Colonic mucosa (tissue), 4 donors: ENCODE measurements at places on chromosomes 4 and X. TPM values are rescaled to one million over a fixed set of nuclear protein-coding genes. Genes with fewer than 3 reads are reported as not detected.

GRCh38 chr4:188439641-188440311 is 300.5 kb downstream of the TRIML1 start:
- H3K4me1 ChIP-seq: no peaks in the 10 kb centered on the region
- no peak overlapping the region for H3K27ac ChIP-seq
- no peaks in the 10 kb centered on the region for H3K27me3 ChIP-seq
- H3K36me3 ChIP-seq: no peaks in the 10 kb centered on the region

SPCS3 gene
- total RNA-seq: 116 TPM

GRCh38 chr4:20137176-20137575 is 114.5 kb upstream of the SLIT2 start:
- no peaks in the 10 kb centered on the region for H3K36me3 ChIP-seq
- no peaks in the 10 kb centered on the region for H3K4me1 ChIP-seq
- no peak for DNase-seq
- H3K4me3 ChIP-seq: no peak overlapping the region
- H3K27ac ChIP-seq: no peak overlapping the region
- H3K27me3 ChIP-seq: no peaks in the 10 kb centered on the region

DNA sequence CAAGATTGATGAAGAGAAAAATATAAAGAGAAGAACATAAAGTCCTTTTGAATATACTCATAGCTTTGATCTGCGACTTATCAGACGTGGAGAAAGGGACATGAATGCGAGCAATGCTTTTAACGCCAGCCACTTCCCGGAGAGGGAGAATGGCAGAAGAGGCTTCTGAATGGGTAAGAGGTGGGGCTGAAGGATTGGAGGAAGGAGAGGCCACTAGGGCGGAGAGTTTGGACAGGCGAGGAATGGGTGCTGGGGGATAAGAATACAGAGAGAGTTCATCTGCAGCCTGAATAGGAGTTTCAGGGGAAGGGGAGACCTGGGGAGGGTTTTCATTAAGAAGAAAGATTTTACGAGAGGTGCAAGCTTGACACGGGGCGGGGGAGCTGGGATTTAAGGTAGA is 2534.9 kb downstream of the PCDH7 start:
- no peaks in the 10 kb centered on the region for H3K4me1 ChIP-seq
- no peak overlapping the region for H3K27ac ChIP-seq
- DNase-seq: no peak
- no peaks in the 10 kb centered on the region for H3K36me3 ChIP-seq
- H3K4me3 ChIP-seq: no peak overlapping the region

DNA sequence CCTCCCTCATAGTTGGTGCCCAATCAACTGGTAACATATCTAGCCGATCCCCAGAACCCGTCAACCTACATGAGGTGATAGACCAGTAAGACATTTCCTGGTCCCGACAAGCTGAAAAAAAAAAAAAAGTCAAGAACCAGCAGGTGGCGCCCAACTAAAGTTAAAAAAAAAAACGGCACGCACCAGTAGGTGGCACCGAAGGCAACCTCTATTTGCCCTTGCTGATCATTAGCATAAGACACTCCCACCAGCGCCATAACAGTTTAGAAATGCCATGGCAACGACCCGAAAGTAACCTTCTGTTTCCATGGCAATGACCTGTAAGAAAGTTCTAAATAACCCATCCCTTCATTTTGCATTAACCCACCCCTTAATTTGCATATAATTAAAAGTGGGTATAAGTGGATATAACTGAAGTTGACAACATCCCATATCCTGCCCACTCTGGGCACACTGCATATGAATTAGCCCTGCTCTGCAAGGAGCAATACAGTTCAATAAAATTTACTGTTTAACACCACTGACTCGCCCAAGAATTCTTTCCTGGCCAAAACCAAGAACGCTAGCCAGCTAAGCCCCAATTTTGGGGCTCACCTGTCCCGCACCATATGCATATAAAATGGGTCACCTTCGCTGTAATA is 83.9 kb upstream of the SPANXB1 start:
- H3K4me3 ChIP-seq: no peak overlapping the region
- H3K27me3 ChIP-seq: no peaks in the 10 kb centered on the region
- no peaks in the 10 kb centered on the region for H3K4me1 ChIP-seq
- DNase-seq: no peak

SMIM31 gene
- 21.0 TPM for total RNA-seq

GRCh38 chr4:1584498-1584897 is 99.6 kb downstream of the FAM53A start:
- H3K4me1 ChIP-seq: no peaks in the 10 kb centered on the region
- H3K4me3 ChIP-seq: no peak overlapping the region
- no peak for DNase-seq

NPFFR2 gene
- not detected for total RNA-seq

DNA sequence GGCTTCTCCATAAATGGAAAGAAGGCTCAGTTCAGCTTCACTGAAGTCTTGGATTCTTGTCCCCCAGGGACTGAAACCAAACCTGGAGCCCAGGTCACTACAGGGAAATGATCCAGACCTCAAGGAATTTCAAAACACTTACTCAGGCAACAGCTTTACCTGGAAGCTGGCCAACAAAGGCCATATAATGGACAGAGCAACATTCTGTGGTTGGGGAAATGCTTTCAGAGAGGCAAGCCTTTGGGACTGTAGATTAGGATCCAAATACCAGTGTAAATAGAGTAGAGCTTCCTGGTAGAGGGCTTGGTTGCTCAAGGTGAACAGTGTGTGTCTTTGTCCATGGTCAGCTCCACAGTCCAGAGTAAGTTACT is 57.0 kb upstream of the PROM1 start:
- peak; percentile 89 for DNase-seq
- H3K27me3 ChIP-seq: no peaks in the 10 kb centered on the region
- peak overlapping the region; percentile 68 for H3K27ac ChIP-seq
- H3K36me3 ChIP-seq: no peaks in the 10 kb centered on the region

ANK2 gene
- 4.6 TPM for total RNA-seq

DNA sequence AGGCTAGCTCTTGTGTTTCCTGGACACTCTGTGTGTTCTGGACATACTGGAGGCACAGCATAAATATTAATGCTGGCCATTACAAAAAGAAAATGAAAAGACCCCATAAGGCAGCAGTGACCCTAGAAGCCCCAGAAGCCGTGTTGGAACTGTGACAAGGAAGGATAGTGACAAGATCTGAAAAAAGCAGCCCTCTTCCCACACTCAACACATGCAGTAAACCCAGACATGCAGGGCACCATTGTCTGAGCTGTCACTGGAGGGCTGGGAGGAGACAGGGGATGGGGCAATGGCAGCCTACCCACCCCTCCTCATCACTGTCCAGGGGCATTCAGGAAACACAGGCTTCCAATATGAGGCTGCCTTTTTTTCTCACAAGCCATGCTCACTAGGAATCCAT is 6.5 kb downstream of the TRIM2 start:
- no peak overlapping the region for H3K4me3 ChIP-seq
- H3K36me3 ChIP-seq: no peaks in the 10 kb centered on the region
- no peaks in the 10 kb centered on the region for H3K27me3 ChIP-seq
- H3K27ac ChIP-seq: no peak overlapping the region

CRMP1 gene
- 1.2 TPM for total RNA-seq

DNA sequence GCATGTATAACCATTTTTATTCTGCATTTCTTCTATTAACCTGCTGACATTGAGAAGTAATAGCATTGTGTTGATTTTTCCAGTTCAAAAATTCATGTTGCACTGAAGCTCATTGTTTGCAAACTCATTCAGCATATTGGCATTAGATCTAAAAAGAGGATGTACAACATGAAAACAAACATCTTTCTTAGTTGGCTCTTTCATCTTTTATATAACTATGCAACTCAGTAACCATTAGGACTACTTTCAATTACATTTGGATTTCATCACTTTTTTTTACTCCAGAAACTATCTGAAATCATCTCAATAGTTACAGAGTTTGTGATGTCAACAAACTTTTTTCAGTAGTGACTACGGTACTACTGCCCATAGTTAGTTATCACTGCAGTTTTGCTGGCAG is 346.0 kb upstream of the EPHA5 start:
- H3K27ac ChIP-seq: no peak overlapping the region
- no peaks in the 10 kb centered on the region for H3K27me3 ChIP-seq
- no peak overlapping the region for H3K4me3 ChIP-seq
- H3K4me1 ChIP-seq: no peaks in the 10 kb centered on the region

DNA sequence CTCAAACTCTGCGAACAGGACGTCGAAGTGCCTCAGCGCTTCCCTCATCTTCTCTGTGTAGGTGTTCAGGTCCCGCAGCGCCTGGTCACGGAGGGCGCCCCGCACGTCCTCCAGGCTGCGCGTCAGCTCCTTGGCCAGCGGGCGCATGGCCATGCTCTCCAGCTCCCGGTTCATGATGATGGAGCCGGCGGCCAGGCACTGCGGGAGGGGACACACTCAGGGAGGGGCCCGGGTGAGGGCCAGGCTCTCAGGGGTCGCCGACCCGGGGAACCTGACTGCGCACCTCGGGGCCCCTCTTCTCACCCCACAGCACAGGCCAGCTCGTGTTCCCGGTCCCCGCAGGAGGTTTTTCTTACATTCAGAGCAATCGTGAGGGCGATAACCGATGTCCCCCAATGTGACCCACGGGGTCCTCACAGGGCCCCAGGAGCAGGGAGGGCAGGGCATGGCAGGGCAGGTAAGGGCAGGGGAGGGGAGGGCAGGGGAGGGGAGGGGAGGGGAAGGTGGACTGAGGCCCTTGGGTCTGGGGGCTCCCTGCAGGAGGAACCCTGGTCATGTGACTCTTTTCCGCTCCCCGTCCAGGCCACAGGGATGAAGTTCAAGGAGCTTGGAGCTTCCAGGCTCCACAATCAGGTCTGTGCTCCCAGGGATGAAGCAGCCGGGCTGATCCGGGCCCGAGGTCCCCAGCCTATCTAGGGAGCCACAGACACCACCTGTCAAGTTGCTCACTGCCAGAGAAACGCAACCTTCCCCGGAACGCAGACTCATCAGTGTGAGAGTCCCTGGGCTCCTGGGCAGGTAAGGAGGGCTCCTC is 77.8 kb upstream of the MXD4 start:
- H3K4me3 ChIP-seq: no peak overlapping the region
- H3K27me3 ChIP-seq: no peaks in the 10 kb centered on the region
- H3K36me3 ChIP-seq: no peaks in the 10 kb centered on the region
- no peak overlapping the region for H3K27ac ChIP-seq
- no peaks in the 10 kb centered on the region for H3K4me1 ChIP-seq

DNA sequence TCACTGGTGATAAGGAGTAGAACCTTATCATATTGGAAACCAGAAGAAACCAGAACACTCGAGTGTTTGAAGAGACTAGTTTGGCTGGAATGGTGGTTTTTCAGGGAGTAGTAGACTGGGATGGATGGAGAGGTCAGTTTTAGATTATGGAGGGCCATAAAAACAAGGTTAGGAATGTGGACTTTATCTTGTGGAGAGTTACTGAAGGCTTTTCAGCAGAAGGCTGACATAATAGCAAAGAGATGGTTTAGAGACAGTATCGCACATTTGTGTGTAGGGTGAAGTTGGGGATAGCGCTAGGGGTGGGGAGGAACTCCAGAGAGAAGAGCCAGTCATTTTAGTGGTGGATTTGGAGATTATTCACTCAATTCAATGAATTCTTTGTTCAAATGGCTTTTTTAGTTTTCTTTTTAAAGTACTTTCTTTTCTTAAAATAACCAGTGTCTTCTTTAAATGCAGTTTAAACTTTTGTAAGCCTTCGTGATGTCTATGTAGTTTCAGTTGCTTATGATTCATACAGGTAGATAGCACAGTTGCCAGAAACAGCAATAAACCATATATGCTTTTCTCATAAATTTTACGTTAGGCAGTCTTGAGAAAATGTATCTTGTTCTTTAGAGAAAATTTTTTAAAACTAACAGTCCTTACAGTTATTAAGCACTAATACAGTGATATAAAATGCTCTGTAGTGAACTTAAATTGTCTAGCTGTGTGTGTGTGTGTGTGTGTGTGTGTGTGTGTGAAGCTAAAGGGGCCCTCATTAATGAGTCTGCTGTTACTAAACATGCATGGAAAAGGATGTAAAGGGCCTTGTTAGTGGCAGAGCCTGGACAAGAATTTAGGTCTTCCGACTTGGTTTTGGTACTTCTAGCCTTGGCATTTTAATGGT is 3.8 kb downstream of the ARHGAP10 start:
- DNase-seq: no peak
- H3K27ac ChIP-seq: no peak overlapping the region
- H3K27me3 ChIP-seq: no peaks in the 10 kb centered on the region
- H3K4me3 ChIP-seq: no peak overlapping the region
- no peaks in the 10 kb centered on the region for H3K36me3 ChIP-seq

DNA sequence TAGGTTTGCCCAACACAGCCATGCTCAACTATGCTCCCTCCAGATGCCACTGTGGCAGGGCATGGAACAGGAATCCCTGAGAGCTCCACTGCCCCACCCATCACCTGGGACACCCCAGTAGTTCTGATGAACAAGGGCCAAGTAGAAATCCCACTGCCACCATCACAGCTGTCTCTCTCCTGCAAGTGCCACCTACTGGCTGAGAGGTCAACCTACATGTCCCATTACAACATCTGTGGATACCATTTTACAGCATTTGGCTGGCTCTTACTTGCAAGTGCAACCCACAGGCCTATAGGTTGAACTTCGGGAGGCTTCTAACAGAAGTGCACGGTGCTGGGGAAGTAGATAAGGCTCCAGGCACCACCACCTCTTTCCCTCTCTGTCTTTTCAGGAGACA is 142.5 kb downstream of the CXXC4 start:
- H3K27me3 ChIP-seq: no peaks in the 10 kb centered on the region
- H3K4me3 ChIP-seq: no peak overlapping the region
- no peaks in the 10 kb centered on the region for H3K4me1 ChIP-seq

C4orf50 gene
- not detected for total RNA-seq

PNMA5 gene
- not detected for total RNA-seq

- H3K27me3 ChIP-seq: no peaks in the 10 kb centered on the region
- no peaks in the 10 kb centered on the region for H3K4me1 ChIP-seq
- H3K27ac ChIP-seq: no peak overlapping the region
- no peak overlapping the region for H3K4me3 ChIP-seq
- no peaks in the 10 kb centered on the region for H3K36me3 ChIP-seq
- no peak for DNase-seq
Observed at GRCh38 chrX:74259885-74260491, 44.0 kb upstream of the ZCCHC13 start.

- no peaks in the 10 kb centered on the region for H3K4me1 ChIP-seq
- no peak for DNase-seq
- H3K27ac ChIP-seq: no peak overlapping the region
- H3K4me3 ChIP-seq: no peak overlapping the region
- H3K36me3 ChIP-seq: no peaks in the 10 kb centered on the region
Observed at GRCh38 chr4:161403781-161404180, 760.0 kb downstream of the FSTL5 start.

RPA4 gene
- 1.5 TPM for total RNA-seq

DNA sequence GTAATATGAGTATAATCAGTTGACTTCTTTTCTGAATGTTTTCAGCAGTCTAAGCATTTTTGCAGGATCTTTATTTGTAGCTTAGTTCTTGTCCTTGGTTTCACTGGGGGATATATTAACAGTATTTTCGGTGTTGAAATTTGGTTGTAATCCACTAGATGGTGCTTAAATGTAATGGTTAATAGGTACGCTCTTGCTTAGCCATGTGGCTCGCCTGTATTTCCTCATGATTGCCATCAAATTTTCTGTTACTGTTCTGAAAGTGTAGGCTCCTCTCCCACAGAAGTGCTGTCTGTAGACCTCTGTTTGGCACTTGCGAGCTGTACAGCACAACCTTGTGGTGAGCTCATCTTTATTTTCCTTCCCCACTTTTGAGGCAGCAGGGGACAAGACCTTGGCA is 3.9 kb upstream of the FAAH2 start:
- H3K36me3 ChIP-seq: no peaks in the 10 kb centered on the region
- DNase-seq: no peak
- H3K4me1 ChIP-seq: no peaks in the 10 kb centered on the region
- no peak overlapping the region for H3K4me3 ChIP-seq
- no peaks in the 10 kb centered on the region for H3K27me3 ChIP-seq

- no peak overlapping the region for H3K4me3 ChIP-seq
- no peak for DNase-seq
- peaks cover 5% of the 10 kb centered on the region for H3K36me3 ChIP-seq
- H3K4me1 ChIP-seq: no peaks in the 10 kb centered on the region
- no peaks in the 10 kb centered on the region for H3K27me3 ChIP-seq
Observed at GRCh38 chrX:13764281-13764680, 29.7 kb downstream of the OFD1 start.
